ENCODE measurements at places on chromosomes 7 and 10. TPM values are rescaled to one million over a fixed set of nuclear protein-coding genes. Genes with fewer than 3 reads are reported as not detected.

- no peak for DNase-seq
Measured at GRCh38 chr10:112497347-112497950, 50.4 kb downstream of the VTI1A start.

The NEURL1 gene
- 0.12 TPM for total RNA-seq

DNA sequence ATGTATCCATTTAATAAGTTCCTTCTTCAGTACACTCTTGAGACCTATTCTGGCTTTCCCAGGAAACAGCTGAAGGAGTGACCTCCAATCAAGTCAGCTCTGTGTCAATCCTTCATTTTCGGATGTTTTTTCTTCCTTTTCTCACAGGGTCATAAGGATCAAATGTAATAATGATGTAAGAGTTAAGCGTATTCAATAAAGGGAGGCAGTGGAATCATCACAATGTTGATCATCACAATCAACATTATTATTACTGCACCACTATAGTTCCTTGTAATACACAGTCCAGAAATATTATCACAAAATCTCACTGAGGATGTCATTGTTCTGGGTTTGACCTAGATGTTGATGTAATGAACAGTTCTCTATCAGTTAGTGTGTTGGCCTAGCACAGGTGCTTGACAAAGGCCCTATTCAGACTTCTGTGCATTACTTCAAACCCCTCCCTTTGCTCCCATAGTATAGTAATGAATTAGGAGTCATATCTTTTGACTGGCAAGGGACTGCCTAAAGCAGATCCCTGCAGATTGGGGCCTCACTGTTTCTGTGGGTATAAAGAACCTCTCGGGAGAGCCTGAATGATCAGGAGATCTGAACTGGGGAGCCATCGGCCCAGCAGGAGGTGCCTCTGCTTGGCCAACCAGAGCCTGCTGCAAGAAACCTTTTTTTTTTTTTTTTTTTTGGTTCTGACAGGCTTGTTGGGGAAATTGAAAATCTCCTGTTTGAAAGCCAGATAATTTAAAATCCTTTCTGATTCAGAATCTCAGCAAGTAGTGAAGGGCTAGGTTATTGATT lies 100.6 kb downstream of the KAT6B start:
- DNase-seq, result no peak

The CNPY1 gene
- total RNA-seq, result not detected

- DNase-seq, result no peak
Measured at GRCh38 chr10:3364768-3365480, 192.3 kb upstream of the PITRM1 start.

The PAXIP1 gene
- total RNA-seq, result 8.2 TPM

The GPRIN2 gene
- total RNA-seq, result 0.26 TPM

DNA sequence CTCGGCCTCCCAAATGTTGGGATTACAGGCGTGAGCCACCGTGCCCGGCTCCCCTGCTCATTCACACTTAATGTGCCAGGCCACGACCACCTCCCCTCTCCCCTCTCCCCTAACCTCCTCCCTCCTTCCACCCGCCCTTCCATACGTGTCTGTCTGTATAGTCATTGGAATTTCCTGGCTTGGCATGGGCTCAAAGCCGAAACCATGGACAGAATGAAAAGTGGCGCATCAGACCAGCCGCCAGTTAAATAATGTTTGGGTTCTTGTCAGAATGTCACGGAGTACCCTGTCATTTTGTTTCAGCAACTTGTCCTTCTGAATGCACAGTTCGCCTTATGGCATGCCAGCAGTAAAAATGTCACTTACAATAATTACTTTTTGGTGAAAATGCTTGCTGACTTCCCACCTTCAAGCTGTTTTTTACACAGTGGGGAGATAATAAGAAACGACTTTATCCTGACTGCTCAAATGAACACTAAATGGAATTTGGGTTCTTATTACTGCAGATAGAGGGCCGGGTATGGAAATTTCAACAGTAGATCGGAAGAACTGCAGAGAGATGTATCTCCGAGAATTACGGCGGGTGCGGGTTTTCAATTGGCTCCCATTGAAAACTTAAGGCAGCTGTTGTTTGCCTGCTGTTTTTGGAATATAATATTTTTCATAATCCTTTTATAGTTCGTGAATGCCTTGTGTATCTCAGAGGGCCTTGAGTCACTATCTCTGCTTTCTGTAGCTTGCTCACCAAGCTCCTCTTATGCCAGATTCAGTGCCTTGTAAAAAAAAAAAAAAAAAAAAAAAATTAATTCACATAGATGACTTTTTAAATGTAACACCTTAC lies 65.5 kb upstream of the SH2B2 start:
- DNase-seq, result no peak

GRCh38 chr10:72509941-72510340 lies 115.9 kb downstream of the MICU1 start:
- DNase-seq, result no peak

The ZFAND2A gene
- 10.2 TPM for total RNA-seq

The SUN3 gene
- not detected for total RNA-seq

- no peak for DNase-seq
Measured at GRCh38 chr10:58870070-58870469, 306.4 kb upstream of the PHYHIPL start.

DNA sequence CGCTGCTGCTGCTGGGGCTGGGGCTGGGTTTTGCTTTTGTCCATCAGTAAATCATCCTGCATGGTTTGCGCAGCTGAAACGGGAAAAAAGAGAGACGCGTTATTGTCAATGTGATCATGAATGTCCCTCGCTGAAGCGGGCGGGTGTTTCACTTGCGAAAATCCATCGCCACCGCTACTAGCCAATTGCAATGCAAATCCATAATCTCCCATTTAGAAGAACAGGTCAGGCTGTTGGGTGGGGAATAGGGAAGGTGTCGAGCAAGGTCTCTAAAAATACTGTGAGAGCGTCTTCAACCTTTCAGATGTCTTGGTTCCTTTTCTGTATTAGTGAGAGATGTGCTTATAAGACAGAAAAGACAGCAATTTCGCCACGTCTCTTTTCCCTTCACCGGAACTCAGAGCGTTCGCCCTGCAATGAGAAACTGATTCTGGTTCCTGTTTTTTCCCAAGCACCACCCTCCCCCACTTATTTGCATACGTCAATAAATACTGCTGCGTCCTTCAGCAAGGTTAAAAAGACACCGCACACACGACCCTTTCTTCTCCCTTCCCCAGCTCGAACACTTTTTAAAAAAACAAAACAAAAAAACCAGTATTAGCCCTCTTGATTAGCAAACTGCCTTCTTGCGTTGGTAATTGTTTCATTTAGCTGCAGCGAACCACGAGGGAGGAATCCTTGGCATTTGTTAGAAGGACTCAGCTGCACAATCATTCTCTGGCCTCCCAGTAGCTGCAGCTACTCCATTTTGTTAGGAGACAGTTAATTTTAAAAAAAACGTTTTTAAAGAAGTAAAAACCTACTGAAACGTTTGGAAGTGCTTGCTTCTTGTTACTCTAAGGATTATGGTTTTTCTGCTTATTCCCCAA lies 50.4 kb downstream of the CPEB3 start:
- peak; percentile 76 for DNase-seq

DNA sequence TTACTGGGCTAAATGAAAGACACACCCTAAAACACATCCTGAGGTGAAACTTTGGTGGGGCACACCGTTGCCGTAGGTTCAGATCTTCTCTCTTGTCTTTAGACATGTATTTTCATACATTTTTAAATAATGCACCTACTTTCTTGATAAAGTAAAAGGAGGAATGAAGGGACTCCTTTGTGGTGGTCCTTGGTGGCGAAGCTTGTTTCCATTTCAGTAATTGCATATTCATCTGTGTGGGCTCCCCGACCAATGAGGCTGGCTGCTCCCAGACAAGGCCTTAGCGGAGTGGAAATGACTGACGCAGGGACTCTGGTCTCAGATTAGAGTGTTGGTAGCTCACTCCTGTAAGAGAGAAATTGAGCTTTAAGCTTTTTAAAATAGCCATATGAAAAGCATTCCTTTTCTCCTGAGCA lies 815 bp downstream of the CCSER2 start:
- no peak for DNase-seq

GRCh38 chr10:1187855-1188557 lies 131.8 kb downstream of the WDR37 start:
- no peak for DNase-seq
